ENCODE measurements at places on chromosomes 2 and 18. TPM values are rescaled to one million over a fixed set of nuclear protein-coding genes. Genes with fewer than 3 reads are reported as not detected.

RAX gene
- total RNA-seq: not detected

DOK6 gene
- not detected for total RNA-seq

DNA sequence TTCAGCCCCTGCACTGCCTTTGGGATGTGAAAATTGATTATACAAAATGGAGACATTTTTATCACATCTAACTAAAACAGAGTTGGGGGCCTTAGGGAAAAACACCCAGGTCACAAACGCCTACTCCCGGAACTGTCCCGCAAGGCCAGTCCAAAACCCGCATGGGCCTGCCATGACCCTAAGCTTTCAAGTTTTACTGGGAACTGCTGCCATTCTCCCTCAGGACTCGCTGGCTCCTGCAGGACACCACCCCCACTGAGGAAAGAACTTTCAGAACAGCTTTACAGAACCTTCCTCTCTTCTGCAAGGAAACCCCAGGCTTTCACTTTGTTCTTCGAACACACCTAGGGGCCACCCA is 320.4 kb upstream of the HS6ST1 start:
- no peak overlapping the region for H3K4me3 ChIP-seq
- no peak for DNase-seq
- no peaks in the 10 kb centered on the region for H3K4me1 ChIP-seq
- H3K27ac ChIP-seq: no peak overlapping the region

DNA sequence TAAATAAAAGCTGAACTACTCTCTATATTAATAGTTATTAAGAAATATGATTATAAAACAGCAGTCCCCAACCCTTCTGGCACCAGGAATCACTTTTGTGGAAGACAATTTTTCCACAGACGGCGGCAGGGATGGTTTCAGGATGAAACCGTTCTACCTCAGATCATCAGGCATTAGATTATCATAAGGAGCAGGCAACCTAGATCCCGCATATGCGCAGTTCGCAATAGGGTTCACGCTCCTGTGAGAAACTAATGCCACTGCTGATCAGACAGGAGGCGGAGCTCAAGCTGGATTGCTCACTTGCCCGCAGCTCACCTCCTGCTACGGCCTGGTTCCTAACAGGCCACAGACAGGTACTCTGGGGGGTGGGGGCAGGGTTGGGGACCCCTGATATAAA is 19.3 kb upstream of the DSG2 start:
- H3K27me3 ChIP-seq: no peaks in the 10 kb centered on the region
- no peaks in the 10 kb centered on the region for H3K4me1 ChIP-seq
- DNase-seq: no peak
- H3K4me3 ChIP-seq: no peak overlapping the region
- H3K36me3 ChIP-seq: no peaks in the 10 kb centered on the region

DNA sequence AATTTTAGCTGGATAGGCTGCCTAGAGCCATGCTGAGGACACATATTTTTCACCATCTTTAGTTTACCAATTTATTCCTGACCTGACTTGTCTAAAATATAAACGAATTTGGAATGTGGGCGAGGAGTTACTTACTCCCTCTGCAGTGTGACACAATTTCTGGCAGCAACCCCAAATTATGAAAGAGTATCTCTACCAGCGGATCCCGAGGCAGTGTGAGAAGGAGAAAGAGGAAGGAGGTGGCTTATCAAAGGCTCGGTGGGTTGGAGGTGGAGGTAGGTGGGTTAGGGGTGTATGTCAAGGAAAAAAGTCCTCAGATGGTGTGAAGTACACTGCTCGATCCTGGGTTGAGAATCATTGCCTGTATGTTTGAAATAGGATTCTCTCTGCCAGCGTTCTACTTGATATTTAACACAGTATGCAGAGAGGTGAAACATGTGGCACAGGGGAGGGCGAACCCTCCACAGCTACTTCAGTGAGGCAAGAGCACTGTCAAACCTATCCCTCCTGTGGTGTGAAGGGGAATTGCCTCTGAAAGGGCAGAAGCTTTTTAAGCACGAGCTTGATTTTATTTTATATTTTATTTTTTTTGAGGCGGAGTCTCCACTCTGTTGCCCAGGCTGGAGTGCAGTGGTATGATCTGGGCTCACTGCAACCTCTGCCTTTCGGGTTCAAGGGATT is 76.0 kb downstream of the RFTN2 start:
- peak overlapping the region; percentile 8 for H3K4me3 ChIP-seq
- no peaks in the 10 kb centered on the region for H3K36me3 ChIP-seq
- peak; percentile 40 for DNase-seq

- DNase-seq: no peak
- peaks cover 8% of the 10 kb centered on the region for H3K4me1 ChIP-seq
- no peak overlapping the region for H3K4me3 ChIP-seq
- H3K36me3 ChIP-seq: no peaks in the 10 kb centered on the region
- H3K27me3 ChIP-seq: peaks cover 21% of the 10 kb centered on the region
- no peak overlapping the region for H3K27ac ChIP-seq
These were observed 104.2 kb downstream of the LRP2 start for GRCh38 chr2:169258045-169258601.

GRCh38 chr2:128520791-128521190 is 202.1 kb upstream of the HS6ST1 start:
- no peaks in the 10 kb centered on the region for H3K4me1 ChIP-seq
- no peaks in the 10 kb centered on the region for H3K36me3 ChIP-seq
- H3K4me3 ChIP-seq: no peak overlapping the region
- H3K27me3 ChIP-seq: no peaks in the 10 kb centered on the region
- DNase-seq: peak; percentile 46

DNA sequence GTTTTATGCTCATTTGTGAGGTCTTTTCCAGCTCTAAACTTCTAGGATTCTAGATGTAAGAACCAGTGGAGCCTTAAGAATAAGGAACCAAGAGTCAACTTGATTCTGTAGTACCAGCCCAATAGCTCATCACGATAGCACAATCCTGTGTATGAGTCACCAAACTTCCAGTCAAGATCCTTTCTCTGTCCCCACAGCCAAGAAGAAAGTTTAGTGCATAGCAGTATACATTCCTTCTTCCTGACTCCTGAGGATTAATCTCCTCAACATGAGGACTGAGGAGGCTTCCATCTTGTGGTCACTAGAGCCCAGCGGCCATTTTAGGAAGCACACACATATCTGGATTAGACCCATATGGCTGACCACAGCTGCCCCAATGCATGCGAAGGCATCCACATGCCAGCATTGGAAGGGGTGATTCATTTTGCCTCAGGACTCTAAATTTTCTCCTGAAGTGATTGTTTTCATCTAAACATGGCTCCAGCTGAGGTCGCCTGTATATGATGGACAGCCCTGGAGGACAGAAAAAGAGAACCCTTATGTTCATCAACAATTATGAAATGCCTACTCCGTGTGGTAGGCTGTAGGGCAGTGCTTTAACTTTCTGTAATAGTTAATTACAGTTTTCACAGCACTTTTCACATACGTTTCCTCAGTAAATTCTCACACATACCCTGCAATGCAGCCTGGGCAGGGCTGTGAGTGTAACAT is 53.5 kb downstream of the RASGRP3 start:
- no peak overlapping the region for H3K27ac ChIP-seq
- no peaks in the 10 kb centered on the region for H3K27me3 ChIP-seq
- no peaks in the 10 kb centered on the region for H3K36me3 ChIP-seq
- no peak overlapping the region for H3K4me3 ChIP-seq

Data from Calu3 (cell line).